ENCODE measurements at places on chromosomes 4 and X.

DNA sequence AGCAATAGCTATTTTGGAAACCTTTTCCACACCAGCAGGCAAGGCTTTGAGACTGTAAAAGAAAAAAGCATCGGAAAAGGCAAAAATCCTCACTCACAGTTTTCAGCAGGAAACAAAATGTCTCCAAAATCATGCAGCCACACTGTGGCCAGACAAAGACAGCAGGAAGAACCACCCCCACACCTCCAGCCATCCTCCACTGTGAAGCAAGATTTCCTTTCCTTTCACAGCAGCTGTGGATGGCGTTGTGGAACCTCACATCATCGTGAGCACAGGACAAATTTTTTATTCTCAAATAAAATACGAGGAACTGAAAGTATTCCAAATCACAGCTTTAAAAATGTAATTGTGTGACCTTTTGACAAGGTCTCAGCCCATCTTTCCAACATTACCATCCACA lies 351.7 kb upstream of the NOCT start:
- DNase-seq = no peak

DNA sequence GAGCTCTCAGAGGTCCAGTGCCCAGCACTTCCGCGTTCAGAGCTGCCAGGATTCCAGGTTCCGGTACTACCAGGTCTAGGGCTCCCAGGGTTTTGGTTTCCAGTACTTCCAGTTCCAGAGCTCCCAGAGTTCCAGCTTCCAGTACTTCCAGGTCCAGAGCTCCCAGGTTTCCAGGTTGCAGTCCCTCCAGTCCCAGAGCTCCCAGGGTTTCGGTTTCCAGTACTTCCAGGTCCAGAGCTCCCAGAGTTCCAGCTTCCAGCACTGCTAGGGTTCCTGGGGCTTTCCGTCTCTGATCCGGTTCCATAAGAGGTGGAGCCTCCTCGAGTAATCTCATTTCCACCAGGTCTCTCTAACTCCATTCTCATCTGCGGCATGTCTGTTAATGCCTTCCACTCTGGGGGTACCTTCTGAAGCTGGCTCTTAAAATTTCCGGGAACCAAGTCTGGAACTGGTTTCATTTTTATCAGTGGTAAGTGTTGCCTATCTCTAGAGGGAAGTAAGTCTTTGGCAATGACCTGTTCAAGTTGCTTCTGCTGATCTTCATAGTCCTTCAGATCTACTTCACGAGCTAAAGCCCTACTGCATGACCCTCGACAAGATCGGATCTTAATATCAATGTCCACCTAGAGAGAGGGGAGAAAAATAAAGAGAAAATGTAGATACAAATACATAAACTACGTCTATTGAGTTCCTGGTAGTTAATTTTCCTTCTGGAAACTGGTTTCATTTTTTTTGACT lies 4.1 kb downstream of the FGA start:
- no peak for DNase-seq

- DNase-seq = no peak
These were observed 239.5 kb upstream of the GPC4 start for GRCh38 chrX:133654811-133655210.

DNA sequence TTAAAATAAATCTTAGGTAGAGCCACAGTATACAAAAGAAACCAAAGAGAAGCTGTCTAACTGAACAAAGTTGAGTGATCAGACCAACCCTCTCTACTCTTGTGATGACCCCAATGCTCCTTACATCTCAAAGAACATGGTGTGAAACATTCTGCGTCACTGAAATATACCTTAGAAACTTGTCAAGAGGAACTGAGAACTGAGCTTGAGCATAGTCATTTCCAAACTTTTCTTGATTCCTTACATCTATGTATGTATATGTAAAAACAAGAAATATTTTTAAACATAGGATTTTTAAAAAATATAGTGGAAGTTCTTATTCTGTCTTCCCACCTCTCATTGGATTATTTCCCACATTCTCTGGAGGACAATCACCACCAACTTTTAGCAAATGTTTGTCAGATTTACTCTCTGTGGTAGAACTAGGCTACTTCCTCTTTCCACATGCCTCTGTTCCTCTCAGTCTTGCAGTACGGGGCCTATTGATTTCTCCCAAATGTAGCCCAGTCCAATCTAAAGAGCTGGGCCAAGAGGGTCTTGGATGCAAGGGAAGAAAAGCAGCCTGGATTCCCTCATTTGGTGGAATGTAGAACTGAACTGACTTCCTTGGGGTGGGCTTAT lies 98.2 kb upstream of the HHIP start:
- no peak for DNase-seq

DNA sequence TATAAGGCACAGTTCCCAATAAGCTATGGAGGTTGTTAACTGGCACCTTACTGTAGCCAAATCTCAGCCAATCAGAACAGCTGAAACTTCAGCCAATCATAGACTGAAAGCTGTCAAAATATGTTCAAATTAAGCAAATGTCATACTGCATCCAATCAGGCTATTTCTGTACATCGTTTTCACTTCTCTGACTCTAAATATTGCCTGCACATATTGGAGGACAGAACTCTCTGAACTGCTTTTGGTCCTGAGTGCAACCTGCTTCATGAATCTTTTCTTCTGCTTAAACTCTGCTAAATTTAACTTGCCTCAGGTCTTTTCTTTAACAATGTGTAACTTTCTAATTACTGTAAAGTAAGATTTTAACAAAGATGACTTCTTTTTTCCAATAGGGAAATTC lies 1198.9 kb upstream of the PCDH7 start:
- DNase-seq = no peak
